ENCODE measurements at places on chromosomes 7 and 10. TPM values are rescaled to one million over a fixed set of nuclear protein-coding genes. Genes with fewer than 3 reads are reported as not detected.

The PON1 gene
- not detected for total RNA-seq

The CAV2 gene
- total RNA-seq, result not detected

The FAM241B gene
- 6.1 TPM for total RNA-seq

The SRI gene
- 82.0 TPM for total RNA-seq

The AKR1C8 gene
- 0.91 TPM for total RNA-seq

The PPP1R9A gene
- total RNA-seq, result not detected

The HKDC1 gene
- 9.6 TPM for total RNA-seq

The RINT1 gene
- 19.1 TPM for total RNA-seq

The SLC13A4 gene
- not detected for total RNA-seq

The COL13A1 gene
- not detected for total RNA-seq

The GARS1 gene
- total RNA-seq, result 125 TPM

The THSD7A gene
- total RNA-seq, result not detected

The FGFBP3 gene
- 1.6 TPM for total RNA-seq

The VWC2 gene
- total RNA-seq, result not detected

The FRMPD2 gene
- total RNA-seq, result not detected

The RADIL gene
- total RNA-seq, result 0.53 TPM

The HGF gene
- total RNA-seq, result not detected

The CLRN3 gene
- not detected for total RNA-seq

The MAP3K8 gene
- 14.1 TPM for total RNA-seq

The NRG3 gene
- total RNA-seq, result not detected

The TEX36 gene
- total RNA-seq, result not detected

The ANKRD61 gene
- not detected for total RNA-seq

The SKAP2 gene
- 2.8 TPM for total RNA-seq

The TAF5 gene
- 9.3 TPM for total RNA-seq

The TSPAN12 gene
- total RNA-seq, result not detected

The KLF14 gene
- not detected for total RNA-seq

The PRPF18 gene
- 26.6 TPM for total RNA-seq

The PRSS37 gene
- not detected for total RNA-seq

The NEUROG3 gene
- total RNA-seq, result not detected

The REEP3 gene
- 17.5 TPM for total RNA-seq

The EPO gene
- total RNA-seq, result not detected

The RET gene
- total RNA-seq, result 0.22 TPM

The ERLIN1 gene
- total RNA-seq, result 13.6 TPM

The POLR3A gene
- 16.8 TPM for total RNA-seq

The DNAJC12 gene
- 1.1 TPM for total RNA-seq

The ARHGAP21 gene
- total RNA-seq, result 27.0 TPM

The HMX3 gene
- not detected for total RNA-seq

The WIPF3 gene
- total RNA-seq, result not detected

The SLC39A12 gene
- not detected for total RNA-seq

Measured in activated naive CD4-positive, alpha-beta T cell treated with anti-CD3 and anti-CD28 coated beads, Interleukin-2, amount 10 ng/mL, durations not matched to agents 5 hours and 36 hours (primary cell).